ENCODE measurements at places on chromosomes 2 and 18.
A peak's percentile ranks its signal among the peaks of the same experiment; 100 is the strongest.

DNA sequence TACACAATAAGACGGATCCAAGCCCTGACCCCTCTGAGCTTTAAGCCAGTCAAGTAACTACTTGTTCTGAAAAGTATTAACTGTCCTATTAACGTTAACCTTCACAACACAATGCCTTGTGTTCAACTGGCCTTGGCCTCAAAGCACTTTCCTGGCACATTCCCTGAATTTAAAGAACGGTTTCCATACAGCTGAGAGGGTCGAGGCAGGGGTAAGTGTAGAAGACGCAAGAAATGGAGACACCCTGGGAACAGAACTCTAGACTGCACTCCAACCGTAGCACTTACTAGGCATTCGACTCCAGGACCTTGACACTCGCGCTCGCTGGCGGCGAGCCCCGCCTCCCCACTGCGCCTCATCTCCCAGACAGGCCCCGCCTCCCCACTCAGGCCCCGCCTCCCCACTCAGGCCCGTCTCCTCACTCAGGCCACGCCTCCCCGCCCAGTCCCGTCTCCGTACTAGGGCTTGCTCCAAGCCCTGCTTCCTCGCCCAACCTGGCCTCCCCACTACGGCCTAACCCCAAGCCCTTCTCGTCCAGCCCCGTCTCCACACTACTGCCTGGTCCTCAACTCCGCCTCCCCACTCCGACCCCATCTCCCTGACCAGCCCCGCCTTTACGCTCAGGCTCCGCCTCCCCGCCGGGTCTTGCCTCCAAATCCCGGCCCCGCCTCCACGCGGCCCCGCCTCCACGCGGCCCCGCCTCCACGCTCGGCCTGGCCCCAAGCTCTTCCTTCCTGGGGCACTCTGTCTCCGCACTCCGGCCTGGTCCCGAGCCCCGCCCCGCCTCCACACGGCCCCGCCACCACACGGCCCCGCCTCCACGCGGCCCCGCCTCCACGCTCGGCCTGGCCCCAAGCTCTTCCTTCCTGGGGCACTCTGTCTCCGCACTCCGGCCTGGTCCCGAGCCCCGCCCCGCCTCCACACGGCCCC, 887 bp upstream of the TMEM87B start:
- DNase-seq, result peak; percentile 97

DNA sequence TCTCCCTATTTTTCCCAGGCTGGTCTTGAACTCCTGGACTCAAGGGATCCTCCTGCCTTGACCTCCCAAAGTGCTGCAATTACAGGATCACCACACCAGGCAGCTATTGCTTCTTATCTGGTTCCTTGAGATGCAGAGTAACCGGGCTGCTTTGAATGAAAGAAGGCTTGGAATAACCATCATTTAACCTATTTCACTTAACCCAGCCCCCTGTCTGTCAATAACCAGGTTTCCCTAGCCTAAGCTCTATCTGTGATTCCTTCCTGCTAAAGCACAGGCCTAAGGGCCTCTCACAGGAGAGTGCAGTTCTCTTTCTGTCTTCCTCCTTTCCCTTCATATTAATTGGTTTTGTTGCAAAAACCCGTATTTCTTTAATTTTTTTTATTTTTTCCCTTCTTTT, 393.5 kb upstream of the RAB12 start:
- no peak for DNase-seq

DNA sequence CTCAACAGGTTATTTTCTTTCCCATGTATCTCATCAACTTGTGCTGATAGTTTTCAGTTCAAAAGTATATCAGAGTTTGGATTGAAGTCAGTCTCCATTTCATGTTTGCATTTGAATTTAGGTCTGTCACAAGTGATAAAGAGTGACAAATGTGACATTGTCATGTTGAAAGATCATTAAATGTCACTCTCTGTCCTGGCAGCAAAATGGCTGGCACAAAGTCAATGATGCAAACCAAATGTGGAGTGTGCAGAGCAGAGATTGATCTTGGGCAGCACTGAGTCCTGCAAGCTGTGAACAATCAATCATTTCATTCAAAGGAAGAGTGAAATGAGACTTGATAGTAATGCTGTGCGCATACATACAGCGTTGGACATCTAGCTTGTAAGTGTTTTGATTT, 421.8 kb upstream of the CDH7 start:
- DNase-seq, result no peak

DNA sequence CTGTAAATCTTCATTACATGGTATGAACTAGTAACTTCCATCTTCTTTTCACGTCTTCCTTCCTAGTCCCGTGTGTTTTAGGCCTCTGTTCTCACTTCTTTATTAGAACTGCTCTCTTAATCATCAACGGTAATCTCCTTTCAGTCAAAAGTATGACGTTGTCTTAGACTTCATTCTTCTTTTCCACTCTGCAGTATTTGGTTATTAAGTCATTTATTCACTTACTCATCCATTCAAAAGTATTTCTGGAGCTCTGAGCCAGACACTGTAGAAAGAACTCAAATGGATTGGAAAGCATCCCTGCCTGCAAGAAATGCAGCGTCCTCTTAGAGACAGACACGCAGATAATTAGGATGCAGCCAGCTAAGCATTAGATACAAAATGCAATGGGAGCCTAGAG, 494.6 kb upstream of the NRP2 start:
- DNase-seq, result no peak

GRCh38 chr2:69674316-69674670, 30.8 kb upstream of the AAK1 start:
- no peak for DNase-seq

DNA sequence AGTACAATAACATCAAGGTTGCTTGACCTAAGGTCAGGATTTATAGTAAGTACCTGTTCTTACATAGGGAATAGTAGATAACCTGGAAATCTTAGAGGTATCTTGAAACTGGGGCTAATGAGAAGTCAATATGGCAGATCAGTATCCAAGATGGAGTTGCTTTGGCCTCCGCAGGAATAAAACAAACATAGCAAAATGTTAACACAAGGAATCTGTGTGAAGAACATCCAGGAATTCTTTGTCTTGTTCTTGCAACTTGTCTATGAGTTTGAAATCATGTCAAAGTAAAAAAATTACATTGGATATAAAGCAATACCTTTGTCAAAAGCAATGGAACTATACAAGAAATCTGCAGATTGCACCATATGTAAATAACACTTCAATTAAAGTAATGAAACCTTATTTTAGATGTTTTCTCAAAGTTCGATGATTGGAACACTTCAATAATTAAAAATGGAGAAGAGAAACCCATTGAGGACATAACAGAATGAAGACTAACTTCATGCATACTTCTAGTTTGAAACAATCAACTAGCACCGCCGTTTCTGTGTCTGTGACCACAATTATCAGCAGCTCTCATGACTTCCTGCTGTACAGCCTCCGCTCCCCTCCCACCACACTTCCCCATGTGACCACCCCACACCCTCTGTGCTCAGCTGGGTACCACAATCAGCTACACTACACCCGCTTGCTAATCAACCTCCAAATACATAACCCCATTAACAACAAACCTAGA, 27.6 kb downstream of the C2orf76 start:
- no peak for DNase-seq

DNA sequence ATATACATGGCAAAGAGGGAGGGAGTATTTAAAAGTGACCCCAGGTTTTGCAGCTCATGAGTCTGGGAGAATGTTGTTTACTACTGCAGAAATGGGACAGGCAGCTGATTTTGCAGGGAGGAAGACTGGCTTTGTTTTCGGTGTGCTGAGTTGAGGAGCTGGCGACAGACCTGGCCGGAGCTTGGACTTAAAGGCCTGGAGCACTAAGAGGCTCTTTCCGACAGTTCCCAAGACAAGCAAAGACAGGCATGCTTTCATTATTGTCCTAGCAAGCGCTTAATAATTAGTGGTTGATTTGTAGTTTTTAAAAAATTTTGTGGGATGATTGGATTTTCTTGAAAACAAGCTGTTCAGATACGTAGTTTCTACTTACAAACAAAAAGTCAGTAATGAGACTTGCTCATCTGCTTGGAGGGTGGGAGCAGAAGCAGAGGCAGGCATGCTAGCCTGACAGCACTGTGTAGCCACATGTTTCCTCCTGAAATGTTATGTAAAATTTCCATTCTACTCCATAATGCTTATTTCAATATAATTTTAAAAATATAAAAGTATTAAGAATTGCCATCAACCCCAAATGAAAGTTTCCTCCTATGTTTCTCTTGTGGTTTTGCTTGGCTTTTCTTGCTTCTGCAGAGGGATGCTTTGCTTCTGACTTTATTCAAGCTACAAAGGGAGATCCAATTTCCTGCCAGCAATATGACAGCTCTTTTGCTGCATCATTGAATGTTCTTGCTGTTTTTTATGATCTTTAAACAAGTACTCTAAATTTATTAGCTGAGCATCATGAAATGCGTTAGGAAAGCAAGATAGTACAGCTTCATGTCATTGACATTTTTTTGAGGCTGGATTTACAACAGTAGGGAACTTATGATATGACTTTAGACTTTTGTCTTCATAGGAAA, 75.8 kb downstream of the PHLPP1 start:
- DNase-seq, result no peak

- no peak for DNase-seq
These were observed 3.6 kb downstream of the RAX start for GRCh38 chr18:59269563-59270119.

DNA sequence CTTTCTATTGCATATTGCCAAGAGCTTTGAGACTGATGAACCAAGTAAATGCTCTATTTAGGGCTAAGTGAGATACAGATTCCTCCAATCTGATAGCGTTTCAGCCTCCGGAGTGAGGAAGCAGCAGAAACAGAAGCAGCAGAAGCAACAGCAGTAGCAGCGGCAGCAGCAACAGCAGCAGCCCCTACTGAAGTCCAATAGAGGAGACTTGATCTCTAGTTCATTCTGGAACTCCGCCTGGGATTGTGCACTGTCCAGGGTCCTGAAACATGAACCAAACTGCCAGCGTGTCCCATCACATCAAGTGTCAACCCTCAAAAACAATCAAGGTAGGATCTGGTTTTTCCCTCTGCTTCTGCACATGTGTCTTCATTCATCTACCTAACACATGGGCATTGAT, at the start of gene DPP10:
TSS of gene DPP10 (plus strand) at position 132 of the 400 bp plus-strand sequence.
- no peak for DNase-seq

- no peak for DNase-seq
These were observed 119.5 kb upstream of the LMAN1 start for GRCh38 chr18:59478591-59478990.

DNA sequence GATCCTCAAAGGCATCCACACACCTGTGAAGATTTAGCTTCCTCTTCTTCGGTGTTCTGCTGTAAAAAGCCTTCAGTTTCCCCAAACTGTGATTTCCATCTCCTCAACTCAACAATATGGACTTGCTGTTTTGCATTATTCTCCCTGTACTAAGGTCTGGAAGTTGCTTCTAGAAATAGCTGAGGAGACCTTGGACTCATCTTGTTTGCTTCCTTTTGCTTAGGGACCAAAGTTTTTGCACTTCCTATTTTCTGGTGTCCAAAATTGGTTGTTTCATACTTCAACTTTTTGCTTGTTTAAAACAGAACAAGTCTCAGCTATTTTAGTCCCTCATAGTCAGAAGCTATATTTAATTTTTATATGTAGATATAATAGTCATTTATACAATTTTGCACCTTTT, 201.9 kb upstream of the COPS8 start:
- DNase-seq, result no peak

- DNase-seq, result no peak
These were observed 123.3 kb downstream of the CLIP4 start for GRCh38 chr2:29238497-29238896.

- DNase-seq, result no peak
These were observed 128.1 kb downstream of the TMEM163 start for GRCh38 chr2:134590679-134591078.

DNA sequence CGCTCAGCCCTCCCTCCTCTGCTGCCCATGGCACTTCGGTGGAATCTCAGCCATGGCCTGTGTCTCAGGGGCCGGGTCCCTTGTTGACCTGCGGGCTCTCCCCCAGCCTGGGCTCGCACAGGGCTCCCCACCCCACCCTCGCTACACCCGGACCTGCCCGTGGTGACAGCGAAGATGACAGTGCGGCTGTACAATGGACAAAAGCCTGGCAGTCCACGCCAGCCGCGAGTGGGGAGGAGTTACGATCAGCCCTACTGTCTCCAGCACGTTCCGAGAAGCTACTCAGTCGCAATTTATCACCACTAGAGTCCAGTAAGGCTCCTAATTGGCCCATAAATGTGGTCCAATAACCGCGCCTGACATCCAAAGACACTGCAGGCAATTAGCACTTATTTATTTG, 31.6 kb downstream of the GBX2 start:
- no peak for DNase-seq

- DNase-seq, result no peak
These were observed 260.0 kb downstream of the GULP1 start for GRCh38 chr2:188551671-188552070.

- no peak for DNase-seq
These were observed 26.5 kb downstream of the KIAA2012 start for GRCh38 chr2:202099515-202099914.

GRCh38 chr18:22711192-22711685, 221.9 kb upstream of the RBBP8 start:
- DNase-seq, result no peak

DNA sequence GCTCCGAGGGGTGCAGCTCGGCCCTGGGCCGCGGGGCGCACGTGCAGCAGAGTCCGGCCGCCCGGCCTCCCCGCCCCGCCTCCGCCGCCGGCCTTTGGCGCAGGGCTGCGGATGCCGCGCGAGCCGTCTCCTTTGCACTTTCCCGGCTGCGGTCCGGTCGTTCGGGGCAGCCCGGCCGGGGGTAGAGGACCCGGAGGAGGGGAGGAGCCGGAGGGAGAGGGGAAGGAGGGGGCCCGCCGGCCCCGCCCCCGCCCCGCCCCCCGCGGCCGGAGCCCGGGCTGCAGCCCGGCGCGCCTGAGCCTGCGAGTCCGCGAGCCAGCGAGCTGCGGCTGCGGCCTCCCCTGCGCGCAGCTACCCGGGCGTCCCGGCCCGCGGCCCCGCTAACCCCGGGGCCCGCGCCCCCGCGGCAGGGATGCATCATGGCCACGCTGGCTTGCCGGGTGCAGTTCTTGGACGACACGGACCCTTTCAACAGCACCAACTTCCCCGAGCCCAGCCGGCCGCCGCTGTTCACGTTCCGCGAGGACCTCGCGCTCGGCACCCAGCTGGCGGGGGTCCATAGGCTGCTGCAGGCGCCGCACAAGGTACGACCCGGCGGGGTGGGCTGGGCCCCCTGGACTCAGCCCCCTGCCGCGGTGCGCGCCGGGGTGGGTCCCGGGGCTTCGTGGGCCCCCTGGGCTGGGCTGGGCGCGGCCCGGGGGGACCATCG, at the start of gene FHOD3:
TSS of gene FHOD3 (plus strand) at position 297 of the 709 bp plus-strand sequence. CDS start at position 420, 123 bp downstream.
- peak; percentile 33 for DNase-seq

GRCh38 chr18:58256316-58257080, 212.5 kb downstream of the NEDD4L start:
- no peak for DNase-seq

DNA sequence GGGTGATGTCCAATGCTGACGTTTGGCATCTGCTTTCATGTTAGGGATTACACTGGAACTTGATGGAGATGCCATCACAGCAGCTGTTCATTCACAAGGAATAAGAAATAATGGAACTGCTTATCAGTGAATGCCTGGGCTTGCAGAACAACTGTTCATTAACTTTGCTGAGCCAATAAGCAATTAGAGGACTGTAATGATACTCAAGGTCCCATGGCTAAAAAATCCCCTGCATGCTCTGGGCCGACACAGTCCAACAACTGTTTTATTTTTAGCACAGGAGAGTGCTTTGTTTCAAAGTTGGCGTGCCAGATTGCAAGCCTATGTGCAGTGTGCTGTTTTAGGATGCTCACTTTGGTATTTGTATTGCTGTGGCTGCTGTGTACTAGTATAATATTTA, 408.0 kb upstream of the RGPD4 start:
- DNase-seq, result no peak

- DNase-seq, result no peak
These were observed 326.1 kb downstream of the PARD3B start for GRCh38 chr2:204871231-204871953.

All from activated B cell treated with CpG ODN at 0.5 μM for 24 hours (primary cell).